AG09319 (cell line): ENCODE measurements at places on chromosomes 11 and 22.

- no peak for DNase-seq
These were observed 564 bp downstream of the THAP12 start for GRCh38 chr11:76380159-76380976.

DNA sequence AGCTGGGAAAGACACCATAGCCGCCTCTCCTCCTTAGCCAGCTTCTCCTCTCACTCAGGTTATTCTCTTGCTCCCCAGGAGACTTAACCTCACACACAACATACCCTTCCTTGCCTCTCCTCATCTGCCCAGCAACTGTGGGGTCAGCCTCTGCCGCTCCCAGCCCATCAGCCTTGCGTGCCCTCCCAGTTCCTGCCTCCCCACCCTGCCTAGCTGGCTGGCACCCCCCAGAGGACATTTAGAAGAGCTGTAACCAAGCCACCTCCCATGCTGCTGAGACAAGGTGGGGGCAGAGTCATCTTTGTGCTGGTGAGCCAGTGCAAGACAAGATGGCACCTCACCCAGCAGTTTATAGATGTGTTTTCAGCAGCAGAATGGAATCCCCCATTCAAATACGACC, 38.2 kb downstream of the TOM1 start:
- DNase-seq = no peak

DNA sequence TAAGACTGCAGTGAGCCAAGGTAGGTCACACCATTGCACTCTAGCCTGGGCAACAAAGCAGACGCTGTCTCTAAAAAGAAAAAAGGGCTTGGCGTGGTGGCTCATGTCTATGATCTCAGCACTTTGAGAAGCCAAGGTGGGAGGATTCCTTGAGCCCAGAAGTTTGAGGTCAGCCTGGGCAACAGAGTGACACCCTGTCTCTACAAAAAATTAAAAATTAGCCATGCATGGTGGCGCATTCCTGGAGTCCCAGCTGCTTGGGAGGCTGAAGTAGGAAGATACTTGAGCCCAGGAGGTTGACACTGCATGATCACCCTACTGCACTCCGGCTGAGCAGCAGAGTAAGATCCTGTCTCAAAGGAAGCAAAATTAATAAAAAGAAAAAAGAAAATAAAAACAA, 38.9 kb upstream of the RDX start:
- DNase-seq = no peak

DNA sequence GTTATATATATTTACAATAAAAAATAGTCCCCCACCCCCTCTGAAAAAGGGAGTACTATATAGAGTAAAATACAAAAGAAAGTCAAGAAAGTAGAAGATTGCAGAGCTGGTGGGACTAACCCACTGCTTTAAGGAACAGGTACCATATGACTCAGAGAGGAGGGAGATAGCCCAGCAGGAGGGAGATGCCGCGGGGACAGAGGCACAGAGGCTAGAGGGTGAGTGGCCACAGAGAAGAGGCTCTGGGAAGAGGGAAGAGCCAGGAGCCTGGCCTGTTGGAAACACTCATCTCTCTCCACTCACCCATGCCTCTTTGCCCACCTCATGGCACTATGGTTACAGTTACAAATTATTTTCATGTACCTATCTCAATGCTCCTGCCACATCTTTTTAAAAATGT, 53.6 kb upstream of the LYVE1 start:
- no peak for DNase-seq

DNA sequence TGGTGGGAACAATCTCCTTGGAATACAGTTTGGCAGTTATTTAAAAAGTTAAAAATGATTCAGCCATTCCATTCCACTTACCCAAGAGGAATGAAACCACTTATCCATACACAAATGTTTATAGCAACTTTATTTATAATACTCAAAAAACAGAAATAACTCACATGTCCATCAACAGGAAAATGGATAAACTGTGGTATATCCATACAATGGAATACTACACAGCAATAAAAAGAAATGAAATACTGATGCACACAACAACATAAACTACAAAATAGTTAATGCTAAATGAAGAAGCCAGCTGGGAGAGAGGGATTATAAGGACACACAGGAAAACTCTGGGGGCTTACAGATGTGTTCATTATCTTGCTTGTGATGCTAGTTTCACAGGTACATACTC, 64.7 kb downstream of the FCHSD2 start:
- DNase-seq = no peak

DNA sequence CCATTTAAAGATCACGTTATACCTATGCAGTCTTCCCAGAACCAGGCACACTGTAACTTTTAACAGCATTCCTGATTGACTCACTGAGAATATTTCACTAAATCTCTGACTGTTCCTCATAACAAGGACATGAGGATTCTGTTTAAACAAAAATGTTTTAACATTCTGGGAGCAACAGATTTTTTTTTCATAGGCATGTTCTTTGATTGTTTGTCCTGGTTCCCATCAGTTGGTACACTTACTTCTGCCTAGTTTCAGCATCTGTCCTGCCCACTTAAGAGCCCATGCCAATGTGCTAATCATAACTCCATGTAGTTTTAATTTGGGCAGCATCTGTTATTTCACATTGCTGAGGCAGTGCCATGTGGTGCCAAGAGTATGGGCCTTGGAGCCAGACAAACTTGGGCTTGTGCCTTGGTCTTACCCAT, 138.5 kb upstream of the CTSC start:
- DNase-seq = no peak

DNA sequence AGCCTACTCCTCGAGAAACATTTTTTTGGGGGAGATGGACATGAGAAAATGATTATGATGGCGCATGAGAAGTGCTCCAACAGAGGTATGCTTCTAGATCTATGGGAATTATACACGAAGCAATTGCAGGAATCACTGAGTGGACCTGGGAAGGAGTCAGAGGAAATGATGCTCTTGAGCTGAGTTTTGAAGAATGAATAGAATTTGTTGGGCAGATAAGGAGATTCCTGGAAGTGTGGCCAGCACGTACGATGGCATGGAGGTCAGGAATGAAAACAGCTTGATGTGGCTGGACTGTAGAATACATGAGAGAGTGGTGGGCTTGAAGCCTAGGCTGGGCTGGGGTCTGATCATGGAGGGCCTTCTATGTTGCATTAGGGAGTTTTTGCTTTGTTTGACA, 31.7 kb downstream of the ADAMTS15 start:
- DNase-seq = no peak

- DNase-seq = no peak
These were observed 20.1 kb upstream of the NXPE4 start for GRCh38 chr11:114615448-114616361.

DNA sequence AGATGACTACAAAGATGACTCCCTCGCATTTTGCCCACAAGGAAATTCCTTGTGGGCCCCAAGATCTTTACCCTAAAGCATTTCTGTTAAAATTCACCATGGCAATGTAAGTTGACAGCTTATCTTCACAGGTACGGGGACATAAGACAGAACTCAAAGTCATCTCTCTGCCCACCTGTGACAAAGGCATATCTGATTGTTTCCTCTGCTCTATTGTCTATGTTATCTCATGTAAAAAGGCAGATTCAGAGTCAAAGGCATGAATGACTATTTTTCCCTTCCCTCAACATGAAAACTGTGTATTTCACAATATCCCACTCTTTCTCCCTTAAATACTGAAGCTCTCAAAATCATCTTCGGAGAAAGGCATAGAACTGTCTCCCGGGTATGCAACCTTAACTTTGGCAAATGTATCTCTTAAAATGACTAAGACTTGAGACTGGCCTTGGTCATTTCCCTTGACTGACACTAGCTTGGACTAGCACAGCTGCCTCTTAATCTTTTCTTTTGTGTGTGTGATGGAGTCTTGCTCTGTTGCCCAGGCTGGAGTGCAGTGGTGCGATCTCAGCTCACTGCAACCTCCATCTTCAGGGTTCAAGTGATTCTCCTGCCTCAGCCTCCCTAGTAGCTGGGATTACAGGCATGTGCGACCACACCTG, 103.2 kb downstream of the MICAL3 start:
- DNase-seq = no peak

- no peak for DNase-seq
These were observed 72.9 kb downstream of the CTTN start for GRCh38 chr11:70471254-70471653.

- no peak for DNase-seq
These were observed 495.6 kb upstream of the B3GAT1 start for GRCh38 chr11:134907636-134908035.

- DNase-seq = no peak
These were observed 117.2 kb downstream of the MICAL3 start for GRCh38 chr22:17906978-17907747.

GRCh38 chr11:65558930-65559509, 861 bp upstream of the LTBP3 start:
- DNase-seq = no peak

DNA sequence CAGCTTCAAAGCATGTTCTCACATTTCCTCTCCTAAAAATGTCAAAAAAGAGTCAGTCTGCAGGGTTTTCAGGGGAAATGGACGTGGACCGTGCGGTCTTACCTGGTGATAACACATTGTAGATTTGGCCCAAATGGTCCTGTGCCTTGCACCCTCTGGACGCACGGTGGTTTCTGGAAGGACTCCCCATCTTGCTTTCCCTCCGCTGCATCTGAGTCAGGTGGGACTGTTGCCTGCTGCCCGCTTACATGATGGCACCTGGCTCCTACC, 1290.1 kb downstream of the TBC1D22A start:
- no peak for DNase-seq

DNA sequence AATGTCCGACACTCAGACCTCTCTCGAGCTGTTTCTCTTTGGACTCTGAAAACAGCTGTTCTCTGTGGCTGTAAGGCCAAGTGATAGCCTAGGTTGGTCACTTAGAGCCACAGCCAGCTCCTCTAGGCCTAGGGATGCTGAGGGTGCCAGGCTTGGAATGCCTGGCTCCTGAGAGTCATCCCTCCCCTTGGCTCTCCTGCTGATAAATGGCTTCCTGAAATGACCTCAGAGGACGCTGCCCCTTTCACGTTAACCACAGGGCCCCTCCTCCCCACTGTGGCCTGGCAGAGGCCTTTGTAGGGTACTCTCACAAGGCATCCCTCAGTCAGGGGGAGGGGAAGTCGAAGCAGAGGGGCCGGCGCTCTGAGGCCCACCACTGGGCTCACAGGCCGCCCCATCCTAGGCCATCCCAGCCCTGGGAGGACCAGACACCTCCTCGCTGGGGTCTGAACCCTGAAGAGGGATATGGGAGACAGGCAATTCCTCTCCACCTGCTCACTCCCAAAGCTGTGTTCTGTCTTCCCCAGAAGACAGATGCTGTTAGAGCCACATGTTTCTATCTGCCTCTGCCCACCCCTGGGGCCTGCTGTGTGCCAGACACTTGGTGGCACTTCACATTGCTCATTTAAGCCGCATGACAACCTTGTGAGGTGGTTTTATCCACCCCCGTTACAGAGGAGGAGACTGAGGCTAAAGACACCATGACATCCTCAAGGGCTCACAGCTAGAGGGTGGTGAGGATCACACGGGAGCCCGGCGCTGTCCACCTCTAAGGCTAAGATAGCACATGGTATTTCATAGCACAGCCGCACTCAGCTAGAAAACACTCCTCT, 50.9 kb downstream of the ARFGAP3 start:
- DNase-seq = no peak

GRCh38 chr22:26568207-26568706, 21.7 kb downstream of the TPST2 start:
- no peak for DNase-seq

- DNase-seq = no peak
These were observed 7.2 kb downstream of the TMEM86A start for GRCh38 chr11:18705651-18706281.

- no peak for DNase-seq
These were observed 53.2 kb upstream of the MTNR1B start for GRCh38 chr11:92916299-92916698.

DNA sequence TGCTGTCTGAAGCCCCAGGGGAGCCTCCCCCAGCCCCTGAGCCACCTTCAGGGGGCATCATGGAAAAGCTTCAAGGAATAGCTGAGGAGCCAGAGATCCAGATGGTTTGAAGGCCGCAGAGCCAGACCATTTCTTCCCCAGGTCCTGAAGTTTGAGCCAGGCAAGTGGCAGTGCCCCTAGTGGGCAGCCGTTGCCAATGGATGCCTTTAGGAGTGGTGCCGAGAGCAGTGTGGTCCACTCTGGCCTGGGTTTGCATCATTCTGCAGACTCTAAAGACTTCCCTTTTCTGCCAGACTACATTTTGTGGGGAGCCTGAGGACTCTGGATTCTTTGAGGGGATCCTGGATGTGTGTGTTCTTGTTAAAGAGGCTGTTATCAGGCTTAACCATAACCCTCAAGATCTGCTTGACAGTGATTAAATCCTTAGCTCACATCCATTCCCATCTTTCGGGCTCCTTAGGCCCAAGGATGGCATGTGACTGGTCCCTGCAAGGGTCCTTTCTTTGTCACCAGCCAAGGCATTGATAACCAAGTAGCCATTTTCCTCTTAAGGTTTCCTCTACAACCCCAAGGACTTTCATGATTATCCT, 13.1 kb downstream of the HINFP start:
- no peak for DNase-seq

- DNase-seq = no peak
These were observed 38.5 kb downstream of the GAB2 start for GRCh38 chr11:78379039-78379670.

- DNase-seq = no peak
These were observed 35.6 kb upstream of the APOBEC3A start for GRCh38 chr22:38921806-38922205.

GRCh38 chr11:79575701-79576100, 134.9 kb upstream of the TENM4 start:
- DNase-seq = no peak

- DNase-seq = no peak
These were observed 110.2 kb downstream of the MIAT start for GRCh38 chr22:26767351-26768155.

DNA sequence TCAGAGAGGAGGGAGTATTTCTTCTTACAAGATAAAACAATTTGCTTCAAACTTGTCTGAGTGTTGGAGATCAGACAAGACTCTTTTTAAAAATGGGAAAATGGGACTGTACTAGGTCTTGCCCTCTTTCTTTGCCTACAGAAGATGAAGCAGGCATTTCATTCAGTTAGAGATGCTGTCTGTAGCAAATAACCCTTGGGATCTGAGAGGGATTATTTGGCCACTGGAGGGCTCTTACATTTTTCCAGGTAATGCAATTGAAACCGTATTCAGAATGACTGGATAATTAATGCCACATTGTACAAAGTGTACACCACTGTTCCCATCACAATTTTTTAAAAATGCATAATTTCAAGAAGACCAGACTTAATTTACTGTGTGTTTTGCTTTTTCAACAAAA, 258.5 kb upstream of the KIRREL3 start:
- no peak for DNase-seq

- no peak for DNase-seq
These were observed 83.3 kb downstream of the GGT1 start for GRCh38 chr22:24686280-24686679.

DNA sequence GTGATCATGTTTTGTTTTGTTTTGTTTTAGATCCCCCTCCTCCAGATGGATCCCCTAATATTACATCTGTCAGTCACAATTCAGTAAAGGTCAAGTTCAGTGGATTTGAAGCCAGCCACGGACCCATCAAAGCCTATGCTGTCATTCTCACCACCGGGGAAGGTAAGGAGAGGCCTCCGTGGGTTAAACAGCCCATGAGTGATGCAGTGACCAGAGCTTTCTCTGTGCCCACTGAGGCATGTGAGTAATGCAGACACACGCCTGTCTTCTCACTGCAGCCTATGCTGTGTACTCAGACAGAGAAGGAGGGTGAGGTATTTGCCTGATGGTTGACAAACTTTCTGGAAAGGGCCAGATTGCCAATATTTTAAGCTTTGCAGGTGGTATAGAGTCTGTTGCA, 73.7 kb upstream of the OR4B1 start:
- DNase-seq = no peak

GRCh38 chr22:29308791-29309262, 2.4 kb downstream of the GAS2L1 start:
- DNase-seq = no peak
